Activated T-helper 1 cell treated with Interleukin-2 at 50 U/mL for 16 hours (primary cell): ENCODE measurements at places on chromosomes 5 and 9.
A peak's percentile ranks its signal among the peaks of the same experiment; 100 is the strongest.

DNA sequence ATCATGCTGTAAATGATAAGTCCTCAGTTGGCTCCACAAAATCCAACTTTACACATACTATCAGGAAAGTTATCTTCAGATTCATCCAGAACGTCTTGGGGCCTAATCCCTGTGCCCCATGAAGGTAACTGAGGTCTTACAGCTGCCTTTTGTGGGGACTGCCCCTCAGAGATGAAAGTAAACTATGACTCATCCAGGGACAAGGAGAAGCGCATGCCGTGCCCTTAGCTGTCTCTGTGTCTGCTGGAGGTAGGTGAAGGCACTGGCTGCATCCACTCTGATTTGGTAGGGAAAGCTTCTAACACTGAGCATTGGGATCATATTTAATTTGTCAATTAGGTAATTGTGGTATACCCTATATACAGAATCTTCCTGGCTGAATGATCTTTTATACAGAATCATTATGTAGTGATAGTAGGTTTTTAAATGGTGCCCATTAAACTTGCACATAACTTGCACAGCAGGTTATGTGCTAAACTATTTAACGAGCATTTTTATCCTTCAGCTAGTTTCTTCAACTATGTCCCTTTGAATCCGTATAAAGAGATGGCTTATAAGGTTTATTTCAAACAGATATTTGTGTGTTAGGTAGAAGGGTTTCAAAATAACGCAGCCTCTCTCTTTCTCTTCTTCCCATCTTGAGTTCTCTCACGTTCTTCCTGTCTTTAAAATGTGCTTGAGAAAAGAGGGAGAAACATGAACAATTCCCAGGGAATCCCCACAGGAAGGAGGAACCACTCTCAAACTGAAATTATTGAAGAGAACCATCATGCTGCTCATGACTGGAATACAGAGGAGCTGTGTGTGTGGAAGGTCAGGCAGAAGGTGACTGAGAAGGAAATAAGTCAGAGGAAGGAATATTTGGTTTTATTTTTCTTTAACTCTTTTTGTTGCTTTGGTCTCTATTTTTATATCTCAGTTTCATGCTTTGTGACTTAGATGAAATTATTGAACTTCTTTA, 250.9 kb downstream of the CD180 start:
- no peak for DNase-seq

- no peak for DNase-seq
Measured at GRCh38 chr9:105900123-105900522, 205.8 kb downstream of the TMEM38B start.

GRCh38 chr9:114071197-114071795, 6.8 kb downstream of the AMBP start:
- no peak for DNase-seq

- no peak for DNase-seq
Measured at GRCh38 chr5:100746730-100747129, 156.4 kb downstream of the ST8SIA4 start.

DNA sequence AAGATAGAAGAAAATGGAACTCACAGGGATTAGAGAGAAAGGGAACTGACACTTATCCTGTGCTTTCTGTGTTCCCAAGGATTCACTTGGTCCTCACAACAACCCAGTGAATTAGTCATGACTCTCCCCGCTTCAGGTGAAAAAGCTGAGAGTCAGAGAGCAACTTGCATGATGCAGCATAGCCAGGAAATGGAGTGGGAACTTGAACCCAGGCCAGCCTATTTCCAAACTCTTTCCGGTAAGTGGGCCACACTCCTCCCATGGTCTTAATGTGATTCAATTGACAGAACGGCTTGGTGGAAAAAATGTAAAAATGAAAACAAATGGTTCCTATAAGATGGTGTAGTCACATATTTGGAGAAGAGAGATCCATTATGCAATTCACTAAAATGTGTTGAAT, 45.9 kb upstream of the CEMIP2 start:
- no peak for DNase-seq

GRCh38 chr5:132280371-132281240, 13.6 kb upstream of the SLC22A4 start:
- no peak for DNase-seq

DNA sequence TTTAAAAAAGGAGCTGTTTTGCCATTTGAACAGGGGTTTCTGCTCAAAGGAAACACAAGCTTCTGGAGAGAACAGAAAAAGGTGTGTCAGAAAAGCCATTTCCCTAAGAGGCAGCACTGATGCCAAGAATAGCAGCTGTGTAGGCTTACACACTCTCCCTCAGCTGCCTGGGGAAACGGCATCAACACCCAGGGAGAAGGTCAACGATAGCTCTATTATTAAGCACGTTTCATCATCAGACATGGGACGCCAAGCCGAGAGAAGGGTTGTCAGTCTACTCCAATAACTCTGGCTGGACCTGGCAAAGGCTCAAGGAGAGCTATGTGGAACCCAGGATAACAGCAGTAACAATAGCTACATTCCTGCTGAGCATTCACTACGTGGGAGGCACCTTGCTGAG, 314.2 kb downstream of the CDK5RAP2 start:
- DNase-seq: no peak

DNA sequence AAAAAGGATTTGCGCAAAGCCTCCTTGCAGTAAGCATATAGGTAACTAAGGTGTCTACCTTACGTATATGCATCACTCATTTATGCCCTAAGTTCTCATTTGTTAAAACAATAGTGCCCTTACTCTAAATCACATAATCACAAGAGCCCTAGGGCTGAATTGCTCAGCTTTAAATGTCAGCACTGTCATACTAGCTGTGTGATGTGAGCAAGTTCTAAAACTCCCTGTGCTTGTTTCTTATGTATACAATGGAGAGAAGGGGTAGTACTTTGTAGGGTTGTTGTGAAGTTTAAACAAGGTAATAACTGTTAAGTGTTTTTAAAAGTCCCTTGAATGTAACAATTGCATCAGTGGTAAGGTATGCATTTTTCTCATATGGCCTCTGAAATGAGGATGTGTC, 169.5 kb upstream of the DMRT1 start:
- no peak for DNase-seq

GRCh38 chr5:58886315-58887207, 303.7 kb downstream of the RAB3C start:
- DNase-seq: peak; percentile 37

DNA sequence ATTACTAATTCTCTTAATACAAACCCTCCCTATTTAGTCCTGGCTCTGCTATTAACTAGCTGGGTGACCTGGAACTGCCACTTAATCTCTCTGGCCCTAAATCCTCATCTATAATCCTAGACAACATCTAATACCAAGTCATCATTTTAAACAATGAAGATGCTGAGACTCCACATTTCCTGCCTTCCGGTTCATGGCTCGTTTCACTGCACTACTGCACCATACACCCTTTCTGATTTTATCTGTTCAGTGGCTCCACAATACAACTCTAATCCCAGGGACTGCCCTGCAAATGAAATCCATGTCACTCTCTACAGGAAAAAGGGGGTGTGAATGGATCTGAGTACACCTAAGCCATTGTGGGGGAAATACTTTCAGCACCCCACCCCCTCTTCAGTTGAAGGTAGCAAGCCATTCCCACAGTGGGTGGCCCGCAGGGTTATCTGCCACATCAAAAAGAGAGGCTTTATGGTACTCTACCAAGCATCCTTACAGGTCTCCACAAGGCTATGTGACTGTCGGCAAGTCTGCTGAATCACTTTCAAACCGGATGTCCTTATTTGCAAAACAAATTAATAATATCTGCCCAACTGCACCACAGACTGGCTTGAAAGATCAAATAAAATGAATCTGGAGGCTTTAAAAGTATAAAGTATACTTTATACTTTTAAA, 89.5 kb downstream of the EPB41L4A start:
- no peak for DNase-seq

DNA sequence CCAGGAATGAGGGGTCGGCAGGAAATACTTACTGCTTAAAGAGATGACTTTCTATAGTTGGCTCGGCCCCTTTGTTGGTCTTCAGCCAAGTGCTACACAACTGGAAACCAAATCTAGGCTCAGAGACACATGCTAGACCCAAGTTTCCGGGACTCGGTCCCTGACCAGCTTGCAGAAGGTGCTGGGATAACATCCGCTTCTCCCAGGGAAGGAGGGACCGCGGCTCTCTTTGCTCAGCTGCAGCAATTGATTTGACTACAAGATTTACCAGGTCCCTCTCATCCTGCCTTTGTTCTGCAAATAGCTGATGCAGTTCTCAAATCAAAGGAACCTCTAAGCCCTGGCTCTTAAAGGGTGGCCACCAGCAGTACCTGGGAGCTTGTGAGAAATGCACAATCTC, 314.7 kb downstream of the MLLT3 start:
- DNase-seq: no peak

- no peak for DNase-seq
Measured at GRCh38 chr5:29642601-29643000, 1550.9 kb upstream of the CDH6 start.

DNA sequence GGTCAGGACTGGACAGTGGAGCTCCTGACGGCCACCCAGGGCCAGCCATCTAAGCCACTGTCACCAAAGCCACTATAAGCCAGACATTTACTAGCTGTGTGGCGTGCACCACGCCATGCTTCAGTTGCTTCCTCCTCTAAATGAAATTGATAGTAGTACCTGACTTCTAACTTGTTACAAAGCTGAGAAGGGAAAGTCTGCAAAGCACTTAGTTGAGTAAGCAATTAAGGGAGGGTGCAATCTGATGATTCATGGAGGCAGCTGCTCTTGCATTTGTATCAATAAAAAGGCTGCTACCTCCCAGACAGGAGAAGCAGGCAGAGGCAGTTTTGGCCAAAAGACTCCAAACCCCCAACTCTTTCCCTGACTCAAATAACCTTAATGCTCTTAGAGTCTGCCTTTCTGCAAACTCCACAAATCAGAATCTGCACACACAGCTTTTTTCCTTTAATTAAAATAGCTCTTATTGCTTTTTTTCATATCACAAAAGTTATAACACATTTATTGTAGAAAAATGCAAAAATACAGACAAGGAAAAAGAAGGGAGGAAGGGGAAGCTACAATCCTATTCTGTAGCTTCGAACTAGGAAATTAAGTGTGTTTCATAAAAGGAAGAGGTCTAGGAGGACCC, 19.3 kb upstream of the RAPGEF1 start:
- DNase-seq: no peak

DNA sequence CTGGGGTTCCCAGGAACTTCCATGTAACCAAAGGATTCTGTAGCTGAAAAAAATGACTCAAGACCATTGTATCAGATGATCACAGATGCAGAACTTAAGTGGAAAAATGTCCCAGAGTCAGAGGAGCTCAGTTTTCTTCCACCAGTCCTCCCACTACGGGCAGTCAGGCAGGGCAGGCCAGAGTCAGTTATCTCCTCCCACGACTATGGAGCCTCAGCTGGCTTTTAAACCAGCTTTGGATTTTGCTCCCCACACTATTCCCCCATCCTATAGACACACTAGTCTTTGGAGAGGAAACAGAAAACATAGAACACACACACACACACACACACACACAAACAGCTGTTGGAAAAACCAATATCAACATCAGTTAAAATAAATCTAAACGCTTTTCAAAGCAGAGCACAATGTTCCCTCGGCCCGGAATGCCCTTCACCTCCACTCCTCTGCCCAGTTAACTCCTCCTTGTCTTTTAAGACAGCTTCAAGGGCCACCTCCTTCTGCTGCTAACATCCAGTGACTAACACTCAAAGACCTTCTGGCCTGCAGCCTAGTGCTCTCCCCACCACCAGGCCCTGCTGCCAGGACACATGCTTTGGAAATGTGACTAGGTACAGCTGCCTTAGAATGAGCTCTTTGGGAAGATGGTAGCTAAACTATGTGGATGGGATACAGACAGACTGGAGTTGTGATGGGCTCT, 56.8 kb downstream of the NIPAL4 start:
- DNase-seq: no peak

DNA sequence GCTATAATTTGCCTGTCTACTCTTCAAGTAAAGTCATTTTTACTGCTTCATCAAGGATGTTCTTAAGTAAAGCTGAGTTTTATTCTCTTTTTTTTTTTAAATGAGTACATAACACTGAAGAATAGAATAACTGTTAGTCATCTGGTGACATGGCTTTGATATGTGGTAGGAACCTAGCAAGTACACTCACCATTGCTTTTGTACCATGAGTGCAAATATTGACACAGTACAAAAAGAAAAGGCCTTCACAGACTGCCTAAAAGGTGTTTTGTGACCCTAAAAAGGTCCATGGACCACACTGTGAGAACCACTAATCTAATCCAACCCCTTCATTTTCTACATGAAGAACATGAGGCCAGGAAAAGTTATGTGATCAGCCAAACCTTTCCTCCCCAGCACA, 55.0 kb downstream of the ECPAS start:
- DNase-seq: no peak

GRCh38 chr5:159763562-159763961, 152.7 kb upstream of the ADRA1B start:
- DNase-seq: no peak

- no peak for DNase-seq
Measured at GRCh38 chr5:119031905-119032304, 39.0 kb upstream of the DMXL1 start.

DNA sequence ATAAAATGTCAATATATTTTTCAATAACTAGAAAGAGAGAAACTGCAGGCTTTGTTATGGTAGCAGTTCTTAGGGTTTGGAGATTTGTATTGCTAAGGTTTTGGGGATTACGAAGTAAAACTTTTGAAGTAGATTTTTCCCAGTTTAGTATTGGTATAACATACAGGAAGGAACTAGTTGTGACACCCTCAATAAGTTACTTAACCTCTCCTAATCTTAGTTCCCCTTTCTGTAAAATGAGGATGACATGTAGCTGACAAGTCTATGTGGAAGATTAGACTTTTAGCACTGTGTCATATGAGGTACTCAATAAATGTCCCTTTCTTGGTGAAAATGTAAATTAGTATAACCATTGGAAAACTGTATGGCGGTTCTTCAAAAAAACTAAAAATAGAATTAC, 73.4 kb upstream of the ATG10 start:
- DNase-seq: no peak

- no peak for DNase-seq
Measured at GRCh38 chr5:67643536-67643935, 446.9 kb upstream of the CD180 start.

GRCh38 chr9:100058699-100059579, 39.9 kb downstream of the ERP44 start:
- no peak for DNase-seq

DNA sequence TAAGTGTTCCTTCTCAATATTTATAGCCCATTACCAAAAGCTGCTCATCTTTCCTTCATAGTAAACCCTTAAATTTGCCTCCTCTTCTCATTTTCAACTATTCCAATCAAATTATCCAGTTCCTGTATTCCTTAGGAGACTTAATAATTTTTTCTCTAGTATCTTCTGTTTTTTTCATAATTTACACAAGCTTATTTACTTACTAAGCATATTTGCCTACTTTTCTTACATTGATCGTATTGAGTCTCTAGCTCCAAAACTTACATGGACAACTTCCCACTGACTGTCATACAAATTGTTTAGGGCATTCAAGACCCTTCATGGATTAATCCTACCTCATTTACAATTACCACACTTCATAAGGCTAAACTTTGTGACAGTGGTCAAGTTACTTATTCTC, 3.6 kb downstream of the CERT1 start:
- no peak for DNase-seq

GRCh38 chr5:102747386-102748166, 7.5 kb upstream of the PAM start:
- no peak for DNase-seq

- no peak for DNase-seq
Measured at GRCh38 chr5:180825768-180826525, 23.3 kb upstream of the MGAT1 start.
